ENCODE measurements at places on chromosomes 2 and 18. TPM values are rescaled to one million over a fixed set of nuclear protein-coding genes. Genes with fewer than 3 reads are reported as not detected.
A peak's percentile ranks its signal among the peaks of the same experiment; 100 is the strongest.

GRCh38 chr2:118095610-118096009, 7.3 kb downstream of the INSIG2 start:
- H3K27ac ChIP-seq = no peak overlapping the region
- DNase-seq = no peak
- H3K4me1 ChIP-seq = peaks cover 12% of the 10 kb centered on the region
- peaks cover 5% of the 10 kb centered on the region for H3K36me3 ChIP-seq

IL1F10 gene
- not detected for total RNA-seq

DNA sequence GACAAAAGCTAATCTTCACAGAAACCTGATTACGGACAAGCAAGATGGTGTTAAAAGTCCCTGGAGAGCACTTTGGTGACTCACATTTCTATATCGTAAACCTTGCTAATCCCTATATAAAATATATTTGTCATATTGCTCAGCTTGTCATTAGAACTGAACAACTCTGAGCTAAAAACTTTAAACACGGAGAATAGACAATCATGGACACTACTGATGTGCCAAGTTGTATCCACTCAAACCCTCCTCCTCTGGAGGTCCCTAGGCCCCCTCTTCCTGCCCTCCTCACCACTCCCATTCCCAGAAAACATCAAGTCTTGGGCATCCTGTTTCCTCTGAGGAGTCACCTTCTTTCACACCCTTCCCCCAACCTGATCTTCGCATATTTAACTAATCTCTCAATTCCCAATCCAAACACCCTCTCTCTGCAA, 138.7 kb upstream of the PID1 start:
- no peak overlapping the region for H3K27ac ChIP-seq
- H3K4me1 ChIP-seq = no peaks in the 10 kb centered on the region
- DNase-seq = no peak
- no peaks in the 10 kb centered on the region for H3K36me3 ChIP-seq
- H3K27me3 ChIP-seq = no peaks in the 10 kb centered on the region

TMEM247 gene
- not detected for total RNA-seq

DNA sequence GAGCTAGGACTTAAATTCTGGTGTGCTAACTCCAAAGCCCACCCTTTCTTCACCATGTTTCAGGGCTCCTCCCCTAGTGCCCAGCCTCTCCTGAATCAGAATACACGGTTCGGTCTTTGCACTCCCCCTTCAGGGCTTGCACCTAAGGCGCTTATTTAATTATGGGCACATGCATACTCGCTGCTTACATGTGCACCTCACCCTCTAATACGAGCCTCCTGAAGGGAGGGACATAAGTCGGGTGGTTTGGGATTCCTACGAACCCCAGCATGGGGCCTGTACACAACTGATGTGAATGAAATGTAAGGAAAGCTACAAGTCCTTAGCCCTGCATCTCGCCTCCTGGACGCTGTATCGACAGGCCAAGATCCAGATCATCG, 435 bp downstream of the IFT172 start:
- peaks cover 4% of the 10 kb centered on the region for H3K27me3 ChIP-seq
- DNase-seq = no peak
- no peaks in the 10 kb centered on the region for H3K36me3 ChIP-seq
- H3K27ac ChIP-seq = peak overlapping the region; percentile 92

SKOR2 gene
- total RNA-seq = not detected

Data from CD8-positive, alpha-beta memory T cell (primary cell).